Stimulated activated CD8-positive, alpha-beta memory T cell treated with anti-CD3 and anti-CD28 coated beads, Interleukin-2, amount 100 ng/mL, for 1 hour (primary cell): ENCODE measurements at places on chromosomes 2 and 18.

GRCh38 chr2:98607741-98608115 lies 584 bp downstream of the COA5 start:
- no peak for DNase-seq

GRCh38 chr2:56969513-56969912 lies 785.7 kb downstream of the CCDC85A start:
- no peak for DNase-seq

- no peak for DNase-seq
These were observed 48.1 kb upstream of the FHOD3 start for GRCh38 chr18:36249392-36249791.

DNA sequence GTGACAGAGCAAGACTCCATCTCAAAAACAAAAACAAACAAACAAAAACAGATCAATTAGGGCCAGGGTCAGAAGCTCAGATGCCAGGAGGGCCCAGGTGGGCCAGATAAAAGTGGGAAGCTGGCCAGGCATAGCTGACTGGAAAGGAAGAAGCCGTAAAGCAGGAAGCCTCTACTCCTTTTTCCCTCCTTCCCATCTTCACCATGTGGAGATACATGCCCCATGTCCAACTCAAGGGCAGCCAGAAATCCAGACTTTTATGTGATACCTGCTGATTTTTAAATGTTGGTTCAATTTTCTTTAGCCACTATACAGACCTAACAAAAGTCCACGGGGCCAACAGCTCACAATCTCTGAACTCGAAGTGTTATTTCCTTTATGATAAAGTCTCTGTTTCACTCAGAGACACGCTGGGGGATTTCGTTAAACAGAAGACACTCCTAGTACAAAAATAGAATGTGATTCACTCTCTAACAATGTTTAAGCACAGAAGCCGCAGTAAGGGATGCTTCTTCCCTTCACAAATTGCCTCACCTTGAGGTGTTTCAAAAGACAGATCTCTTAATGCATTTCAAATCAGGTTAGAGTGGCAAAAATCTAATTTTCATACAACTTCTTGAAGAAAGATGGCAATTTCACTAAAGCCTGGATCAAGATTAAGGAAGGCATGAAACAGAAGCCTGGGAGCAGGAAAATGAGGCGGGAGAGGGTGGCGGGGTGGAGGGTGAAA lies 14.0 kb downstream of the TMEM247 start:
- DNase-seq, result no peak

DNA sequence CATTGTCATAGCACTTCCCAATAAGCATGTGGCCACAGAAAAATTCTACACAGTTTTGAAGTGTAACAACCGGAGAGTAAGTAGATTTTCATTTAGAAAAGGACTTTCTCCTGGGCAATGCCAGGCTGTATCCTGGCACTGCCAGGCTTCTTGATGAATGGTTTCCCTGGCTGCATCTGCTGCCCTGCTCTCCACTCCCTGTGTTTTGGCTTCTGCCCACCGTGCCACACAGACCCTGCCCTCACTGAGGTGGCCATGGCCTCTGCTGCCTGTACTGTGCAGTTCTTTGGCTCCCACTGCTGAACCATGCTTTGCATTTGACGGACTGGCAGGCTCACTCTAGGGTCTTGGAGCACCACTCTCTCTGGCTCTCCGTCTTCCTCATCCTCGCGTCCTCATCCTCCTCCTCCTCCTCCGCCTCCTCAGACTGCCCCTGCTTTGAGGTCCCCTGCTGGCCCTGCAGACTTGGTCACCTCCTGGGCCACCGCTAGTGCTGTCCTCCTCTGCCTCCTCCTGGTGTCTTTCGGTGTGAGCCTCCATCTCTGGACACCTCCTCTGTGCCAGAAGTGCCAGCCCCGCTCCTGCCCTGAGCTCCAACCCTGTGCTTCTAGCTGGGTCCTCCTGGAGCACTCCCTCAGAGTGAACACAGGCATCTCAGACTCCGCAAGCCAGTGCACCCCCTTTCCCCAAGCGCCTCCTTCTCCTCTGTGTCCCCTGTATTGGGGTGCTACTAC lies 45.9 kb upstream of the CNGA3 start:
- no peak for DNase-seq

DNA sequence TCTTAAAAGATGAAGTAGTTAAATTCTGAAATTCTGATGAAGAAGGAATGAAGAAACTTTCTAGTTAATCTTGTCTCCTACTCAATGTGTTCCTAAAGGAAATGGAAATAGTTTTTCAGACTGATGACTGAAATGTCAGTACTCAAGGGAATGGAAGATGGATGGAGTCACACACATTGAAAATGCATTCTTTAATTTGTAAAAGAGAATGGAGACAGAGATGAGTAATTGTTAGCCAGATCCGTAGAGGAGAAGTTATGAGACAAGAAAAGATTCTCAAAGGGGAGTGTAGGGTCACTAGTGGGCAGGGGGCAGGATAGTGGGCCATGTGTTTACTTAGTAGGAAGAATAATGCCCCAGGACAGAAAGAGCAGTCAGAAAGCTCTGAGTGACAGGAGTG lies 13.3 kb downstream of the ZSWIM2 start:
- DNase-seq, result no peak

- no peak for DNase-seq
These were observed 173.5 kb upstream of the CTAGE1 start for GRCh38 chr18:22591222-22591621.
